Epithelial cell of prostate (primary cell): ENCODE measurements at places on chromosomes 7 and 10.

DNA sequence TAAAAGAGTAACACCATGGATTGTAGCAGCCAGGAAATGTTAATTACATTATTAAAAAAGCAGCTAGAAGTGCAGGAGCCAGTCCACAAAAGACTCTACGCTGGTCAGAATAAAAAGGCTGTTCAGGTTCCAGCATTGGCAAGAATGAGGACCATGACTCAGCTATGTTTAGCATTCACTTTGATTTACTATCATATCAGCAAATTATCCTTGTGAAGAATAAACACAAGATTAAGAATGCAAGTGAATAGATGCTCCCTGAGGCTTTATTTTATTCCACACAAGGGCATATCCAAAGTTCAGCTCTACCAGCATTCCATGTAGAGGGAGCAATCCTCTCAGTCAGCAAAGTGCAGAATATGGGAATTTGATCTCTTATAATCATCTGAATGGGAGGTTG lies 13.6 kb downstream of the DGKB start:
- no peak for DNase-seq

- DNase-seq, result no peak
Observed at GRCh38 chr7:4840079-4840501, 21.7 kb downstream of the PAPOLB start.

- no peak for DNase-seq
Observed at GRCh38 chr7:114212721-114213429, 201.7 kb upstream of the FOXP2 start.

- DNase-seq, result no peak
Observed at GRCh38 chr10:102419269-102420180, 940 bp upstream of the PSD start.

GRCh38 chr7:38273286-38273995 lies at the start of gene TARP:
TARP (minus strand) TSS chr7:38273636.
- DNase-seq, result no peak

DNA sequence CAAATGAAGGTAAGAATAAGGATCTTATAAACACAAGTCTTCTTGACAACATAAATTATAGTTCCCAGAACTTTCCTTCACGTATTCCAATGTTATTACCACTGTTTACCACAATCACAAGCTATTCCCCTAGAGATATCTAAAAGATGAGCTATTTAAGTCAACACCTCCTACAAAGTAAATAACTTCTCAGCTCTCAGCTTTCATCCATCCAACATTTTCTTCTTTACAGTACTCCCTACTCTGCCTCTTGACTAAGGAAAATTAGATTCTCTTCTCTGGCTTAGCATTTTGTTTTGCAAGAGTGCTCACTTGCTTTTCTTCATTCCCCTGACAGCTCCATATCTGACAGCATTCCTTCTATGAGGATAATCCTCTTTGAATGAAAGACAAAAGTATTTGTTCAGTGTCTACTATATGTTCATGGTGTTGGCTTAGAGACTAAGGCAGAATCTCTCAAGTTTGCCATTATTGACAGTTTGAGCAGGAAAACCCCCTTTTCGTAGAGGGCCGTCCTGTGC lies 93.0 kb upstream of the IL6 start:
- no peak for DNase-seq

DNA sequence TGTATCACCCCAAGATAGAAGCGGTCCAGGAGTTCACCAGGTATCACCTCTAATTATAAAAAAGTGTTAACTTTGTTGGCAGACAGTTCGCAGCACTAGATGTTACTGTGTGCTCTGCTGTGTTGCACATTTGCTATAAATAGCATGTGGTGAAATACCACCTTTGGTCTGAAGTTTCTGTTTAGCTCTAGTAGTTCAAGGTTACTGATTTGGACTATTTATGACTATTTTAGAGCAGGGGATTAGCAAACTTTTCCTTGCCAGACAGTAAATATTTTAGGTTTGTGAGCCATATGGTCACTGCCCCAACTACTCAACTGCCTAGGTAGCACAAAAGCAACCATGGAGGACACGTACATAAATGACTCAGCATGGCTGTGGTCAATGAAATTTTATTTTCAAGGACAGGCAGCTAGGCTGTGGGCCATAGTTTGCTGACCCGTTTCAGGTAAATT lies 16.5 kb downstream of the DENND10 start:
- DNase-seq, result no peak

- no peak for DNase-seq
Observed at GRCh38 chr10:84825330-84825729, 496.9 kb downstream of the CCSER2 start.

DNA sequence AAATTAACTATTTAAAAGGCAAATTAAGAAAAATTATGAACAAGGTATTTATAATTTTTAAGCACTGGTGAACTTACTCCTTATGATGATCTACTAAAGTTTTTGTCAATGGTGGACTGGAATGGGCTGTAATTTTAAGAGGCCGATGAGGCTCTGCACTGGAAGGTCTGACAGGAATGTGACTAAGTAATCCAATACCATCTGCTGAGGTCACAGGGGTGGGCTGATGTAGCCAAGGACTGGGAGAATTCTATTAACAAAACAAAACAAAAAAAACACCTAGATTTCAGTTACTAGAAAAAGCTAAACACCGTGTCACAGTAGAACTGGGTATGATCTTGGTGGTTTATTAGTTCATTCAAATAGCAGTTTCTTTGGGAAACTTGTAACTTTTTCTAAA lies 75.9 kb downstream of the NRBF2 start:
- DNase-seq, result no peak

GRCh38 chr7:132732321-132732865 lies 156.1 kb upstream of the PLXNA4 start:
- no peak for DNase-seq
